Activated T-cell treated with anti-CD3 and anti-CD28 coated beads, Interleukin-2, amount 50 U/mL, for 1 hour (primary cell): ENCODE measurements at places on chromosomes 2 and 18.
A peak's percentile ranks its signal among the peaks of the same experiment; 100 is the strongest.

GRCh38 chr2:174815526-174815925 lies 51.3 kb upstream of the CHRNA1 start:
- no peak for DNase-seq

- no peak for DNase-seq
Measured at GRCh38 chr2:43073401-43073825, 153.0 kb downstream of the ZFP36L2 start.

DNA sequence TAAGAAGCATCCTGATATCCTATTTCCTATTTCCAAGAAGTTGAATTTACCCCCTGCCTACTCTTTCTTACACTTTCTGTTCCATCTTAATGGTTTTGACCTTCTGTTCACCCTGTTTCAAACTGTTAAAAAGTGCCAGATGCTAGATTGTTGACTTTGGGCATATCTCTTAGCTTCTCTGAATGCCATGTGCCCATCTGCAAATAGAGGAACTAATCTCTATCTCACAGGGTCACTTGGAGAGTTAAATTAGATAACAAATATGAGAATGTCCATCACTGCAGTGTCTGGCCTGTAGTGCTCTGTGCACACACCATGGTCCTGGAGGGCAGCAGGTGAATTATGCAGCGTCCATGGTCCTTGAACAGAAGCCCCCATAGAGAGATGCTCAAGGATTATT lies 83.8 kb downstream of the LRATD1 start:
- DNase-seq: no peak

DNA sequence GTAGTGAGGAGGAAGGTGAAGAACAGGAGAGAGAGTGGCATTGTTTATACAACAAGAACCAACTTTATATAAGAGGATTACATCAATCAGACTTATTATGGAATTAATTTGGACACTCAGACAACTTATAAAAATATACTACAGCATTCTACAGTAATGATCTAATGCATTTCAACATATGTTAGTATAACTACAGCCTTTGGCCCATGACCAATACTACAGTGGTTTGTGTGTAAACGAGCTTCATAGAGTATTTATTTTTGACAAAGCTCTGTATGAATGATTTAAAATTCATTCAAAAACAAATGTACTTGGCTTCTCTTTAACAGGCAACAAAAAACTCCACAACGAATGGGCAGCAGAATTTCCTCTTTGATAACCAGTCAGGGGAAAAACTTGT lies 72.8 kb downstream of the ZNF521 start:
- DNase-seq: no peak

DNA sequence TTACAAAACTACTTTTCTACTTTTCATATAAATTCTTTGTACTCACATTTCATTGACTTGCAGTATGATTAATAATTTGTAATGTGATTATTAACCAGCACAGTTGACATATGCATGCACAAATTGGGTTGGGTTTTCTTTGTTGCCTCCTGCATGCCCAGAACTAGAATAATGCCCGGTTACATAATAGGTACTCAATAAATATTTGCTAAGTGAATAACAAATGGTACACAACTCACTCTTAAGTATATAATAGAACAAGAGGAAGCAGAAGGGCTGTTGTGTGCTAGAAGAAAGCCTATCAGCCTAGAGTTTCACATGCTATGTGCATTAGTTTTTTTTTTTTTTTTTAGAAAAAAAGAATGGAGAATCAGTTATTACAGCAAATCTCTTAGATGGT lies 9.3 kb downstream of the RDH14 start:
- no peak for DNase-seq

DNA sequence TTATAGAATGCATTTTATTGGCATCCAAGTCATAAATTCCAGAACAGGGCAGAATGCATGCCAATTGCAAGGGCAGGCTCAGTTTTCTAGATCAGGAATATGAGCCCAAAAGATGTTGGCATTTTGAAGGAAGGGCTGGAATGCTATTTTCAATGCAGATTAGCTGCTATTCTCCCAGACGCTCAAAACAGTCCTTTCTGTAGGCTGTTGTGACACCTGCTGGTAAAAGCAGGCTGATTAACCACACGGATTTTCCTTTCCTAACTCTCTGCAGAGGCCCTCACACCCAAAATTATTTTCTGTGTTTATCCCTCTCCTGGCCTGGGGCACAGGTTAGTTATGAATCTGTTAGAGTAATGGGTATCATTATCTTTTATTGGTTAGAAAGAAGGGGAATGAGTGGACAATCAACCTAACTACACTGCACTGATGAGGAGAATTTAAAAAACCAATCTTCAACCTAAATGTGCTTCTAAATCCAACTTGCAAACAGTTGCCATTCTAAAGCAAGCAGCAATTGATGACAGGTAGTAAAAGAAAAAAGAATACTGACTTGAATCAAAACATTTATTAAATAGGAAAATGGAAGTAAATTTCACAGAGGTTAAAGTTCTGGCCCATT lies 94.0 kb downstream of the PLA2R1 start:
- no peak for DNase-seq

DNA sequence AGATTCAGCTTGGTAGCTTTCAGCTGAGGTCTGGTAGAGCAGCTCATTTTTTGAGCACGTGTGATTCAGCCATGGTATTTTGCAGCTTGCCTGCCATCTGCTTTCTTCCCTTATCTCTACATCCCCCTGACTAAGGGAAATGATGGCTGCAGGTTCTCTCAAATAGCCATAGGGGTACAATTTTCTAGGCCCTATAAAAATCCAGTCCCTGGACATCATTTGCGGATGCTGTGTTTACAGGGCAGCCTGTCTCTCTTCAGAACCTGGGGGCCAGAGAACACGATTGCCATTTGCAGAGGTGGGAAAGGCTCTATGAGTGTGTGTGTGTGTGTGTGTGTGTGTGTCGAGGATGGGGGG lies 442.7 kb upstream of the MEIS1 start:
- DNase-seq: no peak

GRCh38 chr2:54638774-54639187 lies 84.7 kb upstream of the EML6 start:
- no peak for DNase-seq

- no peak for DNase-seq
Measured at GRCh38 chr2:162586311-162586710, 242.4 kb downstream of the GCA start.

DNA sequence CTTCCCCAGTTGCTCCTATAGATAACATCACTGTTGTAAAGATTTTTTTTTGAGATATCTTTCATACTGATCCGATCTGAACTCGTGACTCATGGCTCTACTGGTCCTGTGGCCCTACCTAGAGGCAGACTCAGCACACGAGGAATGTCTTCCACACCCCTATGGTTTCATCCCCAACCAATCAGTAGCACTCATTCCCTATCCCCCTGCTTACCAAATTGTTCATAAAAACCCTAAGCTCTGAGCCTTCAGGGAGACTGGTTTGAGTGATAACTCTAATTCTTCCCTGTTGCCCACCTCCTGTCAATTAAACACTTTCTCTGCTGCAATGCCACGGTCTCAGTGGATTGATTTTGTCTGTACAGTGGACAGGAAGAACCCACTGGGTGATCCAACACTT lies 4.2 kb upstream of the SAP130 start:
- no peak for DNase-seq

- DNase-seq: no peak
Measured at GRCh38 chr2:59568461-59568860, 985.0 kb downstream of the BCL11A start.

DNA sequence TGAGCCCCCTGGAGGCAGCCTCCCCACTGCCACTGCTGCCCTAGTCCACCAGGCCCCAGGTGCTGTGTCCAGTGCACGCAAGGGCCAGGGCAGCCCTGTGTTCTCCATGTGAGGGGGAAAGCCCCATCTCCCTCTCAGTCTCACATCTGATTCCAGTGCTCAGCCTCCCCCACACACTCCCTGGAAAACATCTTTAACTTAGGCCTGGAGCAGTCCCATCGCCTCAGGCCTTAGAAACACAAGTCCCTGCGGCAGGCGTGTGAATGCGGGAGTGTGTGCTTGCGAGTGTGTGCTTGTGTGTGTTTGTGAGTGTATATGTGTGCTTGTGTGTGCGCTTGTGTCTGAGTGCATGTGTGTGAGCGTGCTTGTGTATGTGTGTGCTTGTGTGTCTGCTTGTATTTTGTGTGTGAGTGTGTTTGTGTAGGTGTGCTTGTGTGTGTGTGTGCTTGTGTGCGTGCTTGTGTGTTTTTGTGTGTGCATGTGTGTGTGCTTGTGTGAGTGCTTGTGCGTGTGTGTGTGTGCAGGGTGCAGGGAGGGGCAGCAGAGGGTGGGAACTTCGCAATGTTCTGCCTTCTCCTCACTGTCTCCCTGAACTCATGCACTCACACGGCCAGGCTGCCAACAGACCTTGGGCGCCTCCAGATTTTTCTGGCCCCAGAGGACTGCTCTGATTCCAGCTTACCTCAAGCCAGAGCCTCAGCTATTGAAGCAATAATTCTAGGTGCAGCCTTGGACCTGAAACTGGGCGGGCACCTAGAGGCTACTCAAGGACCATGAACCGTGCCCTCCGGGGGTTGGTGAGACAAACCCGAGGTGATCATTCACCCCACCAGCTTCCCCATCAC lies 139.6 kb downstream of the CABLES1 start:
- no peak for DNase-seq

GRCh38 chr2:233473878-233474277 lies 92.7 kb downstream of the USP40 start:
- DNase-seq: no peak

GRCh38 chr2:62319070-62319469 lies 123.2 kb downstream of the B3GNT2 start:
- DNase-seq: no peak

- no peak for DNase-seq
Measured at GRCh38 chr2:144876013-144876412, 356.1 kb upstream of the ZEB2 start.

- no peak for DNase-seq
Measured at GRCh38 chr18:9210966-9211365, 74.4 kb downstream of the ANKRD12 start.

DNA sequence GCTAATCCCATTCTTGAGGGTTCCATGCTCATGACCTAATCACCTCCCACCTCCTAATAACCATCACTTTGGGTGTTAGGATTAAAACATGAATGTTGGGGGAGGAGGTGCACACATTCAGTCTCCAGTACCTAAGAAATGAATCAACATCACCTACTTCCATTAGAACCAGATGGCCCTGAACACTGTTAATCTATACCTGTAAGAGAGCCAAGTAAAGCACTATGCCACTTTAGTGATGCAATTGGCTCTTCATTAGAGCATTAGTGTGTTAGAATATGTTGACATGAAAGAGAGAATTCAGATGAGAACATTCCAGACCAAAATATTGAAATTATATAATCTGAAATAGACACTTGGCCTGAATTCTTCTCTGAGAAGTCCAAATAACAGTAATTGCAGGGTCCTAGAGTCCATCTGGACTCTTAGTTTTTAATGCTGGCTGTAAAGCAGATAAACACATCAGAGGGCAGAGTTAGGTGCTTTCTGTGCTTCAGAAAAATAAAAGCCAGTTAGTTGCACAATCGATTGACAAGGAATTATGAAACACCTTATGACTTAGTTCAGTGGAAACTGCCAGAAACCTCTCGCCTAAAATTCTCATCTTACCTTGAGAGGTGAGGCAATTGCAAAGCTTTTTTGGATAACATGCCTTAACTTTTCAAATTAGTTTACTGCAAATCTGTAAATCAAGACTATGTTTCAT lies 923.7 kb downstream of the SLC4A3 start:
- DNase-seq: no peak

DNA sequence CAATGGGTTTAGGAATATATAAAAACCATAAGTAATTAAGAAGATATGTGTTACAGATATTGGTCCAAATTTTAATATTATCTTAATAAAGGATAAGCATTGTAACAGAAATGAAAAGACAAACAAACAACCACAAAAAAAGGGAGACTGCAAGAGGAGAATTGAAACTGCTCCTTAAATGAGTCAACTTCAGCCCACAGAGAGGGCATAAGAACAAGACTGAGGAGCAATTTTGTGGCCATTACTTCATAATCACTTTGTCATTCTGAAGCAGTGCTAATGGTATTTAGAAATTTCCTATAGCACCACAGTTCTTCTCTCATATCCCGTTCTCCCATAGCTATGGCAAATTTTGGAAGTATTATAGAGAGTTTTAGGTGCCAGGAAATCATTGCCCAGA lies 193.2 kb upstream of the HNMT start:
- DNase-seq: no peak

DNA sequence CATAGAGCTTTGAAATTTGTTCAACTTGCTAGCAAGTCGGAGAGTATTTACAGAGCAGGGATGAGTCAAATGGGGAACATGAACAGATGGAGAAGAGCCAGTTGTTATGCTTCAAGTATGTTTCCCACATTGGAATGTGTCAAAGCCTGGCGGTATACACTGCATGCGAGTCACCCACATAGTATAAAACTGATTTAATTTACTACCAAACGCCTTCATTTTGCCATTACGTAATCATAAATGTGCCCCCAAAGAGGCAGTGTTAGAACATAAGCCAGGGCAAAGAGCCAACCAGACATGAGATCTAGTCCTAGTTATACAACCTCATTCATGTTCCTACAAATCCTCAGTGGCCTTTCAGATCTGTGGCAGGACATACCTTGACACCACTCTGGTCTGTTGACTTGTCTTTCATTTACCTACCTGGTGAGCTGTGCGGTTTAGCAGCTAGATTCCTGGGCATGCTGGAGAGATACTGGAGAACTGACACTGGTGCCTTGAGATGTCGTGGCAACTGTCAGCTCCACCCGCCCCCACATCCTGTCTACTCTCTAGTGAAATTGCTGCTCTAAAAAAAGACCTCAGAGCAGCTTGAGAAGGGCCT lies 21.7 kb upstream of the NRP2 start:
- DNase-seq: no peak

GRCh38 chr2:72210470-72210869 lies 62.8 kb upstream of the CYP26B1 start:
- DNase-seq: no peak

DNA sequence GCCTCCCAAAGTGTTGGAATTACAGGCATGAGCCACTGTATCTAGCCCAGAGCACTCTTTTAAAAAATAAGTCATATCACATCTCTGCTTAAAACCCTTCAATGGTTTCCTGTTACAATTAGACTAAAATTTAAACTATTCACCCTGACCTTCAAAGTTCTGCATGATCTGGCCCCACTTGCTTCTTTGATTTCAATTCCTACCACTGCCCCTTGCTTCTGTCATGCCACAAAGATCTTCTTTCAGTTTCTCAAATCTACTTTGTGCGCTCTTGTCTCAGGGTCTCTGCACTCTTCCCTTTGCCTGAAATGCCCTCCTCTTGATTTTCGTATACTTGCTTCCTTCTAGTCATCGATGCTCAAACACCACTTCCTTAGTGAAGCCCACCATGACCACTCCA lies 213.0 kb downstream of the TMEM247 start:
- DNase-seq: no peak

- DNase-seq: no peak
Measured at GRCh38 chr2:51291762-51292551, 260.0 kb upstream of the NRXN1 start.

- no peak for DNase-seq
Measured at GRCh38 chr2:104733226-104733943, 120.5 kb upstream of the POU3F3 start.

- no peak for DNase-seq
Measured at GRCh38 chr2:111634050-111634794, 249.8 kb downstream of the ANAPC1 start.

GRCh38 chr2:71576541-71576940 lies 123.2 kb downstream of the DYSF start:
- no peak for DNase-seq

- peak; percentile 61 for DNase-seq
Measured at GRCh38 chr2:136281281-136282114, 163.5 kb upstream of the CXCR4 start.
